NT2/D1 (cell line): ENCODE measurements at places on chromosomes 3 and 15.

DNA sequence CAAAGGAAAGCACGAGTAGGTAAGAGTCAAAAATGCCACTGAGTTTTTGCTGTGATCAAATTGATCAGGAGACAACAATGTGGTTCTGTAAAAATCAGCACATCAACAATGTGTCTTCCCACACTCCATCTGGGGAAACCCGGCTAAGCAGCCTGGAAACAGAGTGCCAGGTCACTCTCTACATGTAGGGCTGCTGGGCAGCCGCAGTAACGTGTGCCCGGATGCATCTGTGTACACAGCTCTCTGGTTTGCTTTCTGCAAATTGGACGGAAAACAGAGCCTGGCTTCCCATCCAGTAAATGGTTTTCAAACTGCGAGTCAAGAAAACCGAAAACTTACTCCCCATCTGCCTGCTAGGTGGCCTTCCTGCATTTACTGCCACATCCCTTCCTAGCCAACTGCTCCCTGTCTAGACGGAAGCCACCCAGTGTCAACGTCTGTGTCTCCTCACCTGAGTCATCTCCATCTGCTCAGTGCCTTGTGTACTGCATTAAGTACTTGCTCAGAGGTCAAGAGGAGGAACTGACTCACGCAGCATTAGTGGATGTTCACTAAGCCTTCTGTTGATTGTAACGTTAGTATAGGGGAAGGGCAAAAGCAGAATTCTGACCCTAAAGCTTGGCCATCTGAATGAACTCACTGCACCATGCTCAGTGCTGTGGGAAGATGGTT, 124.1 kb downstream of the TJP1 start:
- no peak for DNase-seq

- no peak for DNase-seq
Observed at GRCh38 chr15:85554852-85555521, 174.6 kb downstream of the AKAP13 start.

GRCh38 chr3:3641877-3642455, 157.3 kb upstream of the LRRN1 start:
- DNase-seq = no peak

- no peak for DNase-seq
Observed at GRCh38 chr15:31398677-31399301, 72.2 kb downstream of the KLF13 start.
